Glutamatergic neuron (in vitro differentiated cells): ENCODE measurements at places on chromosomes 6 and 20. TPM values are rescaled to one million over a fixed set of nuclear protein-coding genes. Genes with fewer than 3 reads are reported as not detected.

Gene MROH8
- total RNA-seq = 2.6 TPM

Gene OTOR
- not detected for total RNA-seq

Gene PTK7
- 166 TPM for total RNA-seq

Gene FGD2
- not detected for total RNA-seq

Gene OPRM1
- not detected for total RNA-seq

Gene LKAAEAR1
- total RNA-seq = not detected

Gene C6orf141
- not detected for total RNA-seq

Gene C6orf58
- total RNA-seq = not detected

Gene FILIP1
- total RNA-seq = 0.69 TPM

Gene DCDC2
- not detected for total RNA-seq

Gene CDSN
- not detected for total RNA-seq

Gene SRSF12
- total RNA-seq = 12.1 TPM

Gene KIAA0408
- 110 TPM for total RNA-seq

Gene DPPA5
- not detected for total RNA-seq

Gene GGT7
- 81.9 TPM for total RNA-seq

Gene WDR27
- 64.8 TPM for total RNA-seq

Gene EFHC1
- total RNA-seq = 25.6 TPM

Gene MCCD1
- total RNA-seq = not detected

Gene GRM4
- 119 TPM for total RNA-seq

Gene BPI
- total RNA-seq = not detected

Gene C20orf141
- total RNA-seq = not detected

Gene PDE10A
- 24.5 TPM for total RNA-seq

Gene HCK
- 0.78 TPM for total RNA-seq
